Stimulated activated CD4-positive, alpha-beta T cell treated with anti-CD3 and anti-CD28 coated beads, Interleukin-1b, Interleukin-23, amount 100 ng/mL, for 1 hour (primary cell): ENCODE measurements at places on chromosomes 3 and 15.

GRCh38 chr15:49115062-49115461 lies 40.3 kb downstream of the COPS2 start:
- no peak for DNase-seq

GRCh38 chr3:156140001-156140595 lies 19.7 kb downstream of the KCNAB1 start:
- no peak for DNase-seq

DNA sequence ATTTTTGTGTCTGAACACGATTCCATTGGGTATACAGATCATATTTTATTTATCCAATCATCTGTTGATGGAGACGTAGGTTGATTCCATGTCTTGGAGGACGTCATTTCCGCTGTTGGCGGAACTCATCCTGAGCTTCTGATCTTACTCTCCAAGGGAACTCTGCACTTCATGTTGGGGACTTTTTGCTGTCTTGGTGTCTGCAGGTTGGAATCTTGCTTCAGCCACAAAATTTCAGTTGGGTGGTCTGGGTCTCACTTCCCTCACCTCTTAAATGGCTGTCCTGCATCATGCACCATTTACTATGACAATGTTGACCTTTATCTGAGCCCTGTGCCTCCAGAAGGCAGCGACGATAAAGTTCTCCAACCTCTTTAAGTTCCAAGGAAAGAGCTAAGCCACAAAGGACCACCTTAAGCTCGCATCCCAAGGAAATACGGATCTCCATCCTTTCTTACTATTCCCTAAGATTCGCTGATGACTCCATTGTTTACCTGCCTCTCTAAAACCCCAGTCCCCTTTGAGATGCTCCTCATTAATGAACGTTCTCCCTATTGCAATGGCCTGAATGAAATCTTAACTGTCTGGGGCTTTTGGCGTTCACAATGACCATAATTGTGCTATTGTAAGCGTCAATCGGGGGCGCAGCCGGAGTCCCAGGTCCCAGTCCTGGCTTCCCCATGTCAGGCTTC lies 23.1 kb upstream of the RNU6-1 start:
- DNase-seq: no peak

- no peak for DNase-seq
Observed at GRCh38 chr15:60555291-60555690, 76.3 kb upstream of the ICE2 start.

- DNase-seq: peak; percentile 7
Observed at GRCh38 chr3:146218880-146219866, 31.7 kb downstream of the PLSCR4 start.

DNA sequence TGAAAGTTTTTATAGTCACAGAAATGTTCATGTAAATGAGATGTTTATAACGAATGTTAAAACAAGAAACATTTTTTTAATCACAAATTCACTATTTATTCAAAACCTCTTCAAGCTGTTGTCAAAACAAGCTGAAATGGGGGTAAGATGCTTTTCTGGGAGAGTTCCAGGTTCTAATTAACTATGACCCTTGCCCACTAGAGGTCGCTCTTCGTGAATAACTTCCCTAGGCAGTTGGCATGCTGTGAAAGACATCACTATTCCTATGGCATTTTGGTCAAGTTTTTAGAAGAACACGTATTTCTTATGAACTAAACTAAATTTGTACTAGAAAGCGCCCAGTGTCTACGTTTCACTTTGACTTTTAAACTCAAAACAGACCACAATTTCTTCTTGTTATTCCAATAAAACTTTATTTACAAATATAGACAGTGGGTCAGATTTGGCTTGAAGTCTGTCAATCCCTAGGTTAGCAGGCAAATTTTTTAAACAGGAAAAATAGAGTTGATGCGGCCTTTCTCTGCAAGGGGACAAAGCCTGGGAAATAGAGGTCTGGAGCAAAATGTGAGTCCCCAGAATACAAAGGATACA lies 62.8 kb upstream of the CMTM8 start:
- peak; percentile 24 for DNase-seq

GRCh38 chr3:25349828-25350724 lies 78.0 kb upstream of the RARB start:
- no peak for DNase-seq

DNA sequence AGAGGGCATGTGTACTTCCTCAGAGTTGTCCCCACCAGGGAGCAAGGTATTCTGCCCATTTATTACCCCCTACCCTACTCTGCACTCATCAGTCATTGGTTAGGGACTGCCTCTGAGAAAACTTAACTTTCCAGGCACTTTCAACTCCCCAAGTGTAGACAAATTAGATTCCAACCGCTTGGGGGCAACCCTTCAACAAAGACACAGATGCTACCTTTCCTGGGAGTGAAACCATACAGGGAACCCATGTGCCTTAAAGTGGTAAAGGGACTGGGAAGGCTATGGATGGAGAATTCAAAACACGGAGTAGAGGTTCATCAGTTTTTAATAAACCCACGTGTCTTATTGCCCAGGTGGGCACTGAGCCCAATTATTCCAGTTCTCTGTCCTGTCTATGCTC lies 19.4 kb upstream of the UBE2E2 start:
- no peak for DNase-seq

DNA sequence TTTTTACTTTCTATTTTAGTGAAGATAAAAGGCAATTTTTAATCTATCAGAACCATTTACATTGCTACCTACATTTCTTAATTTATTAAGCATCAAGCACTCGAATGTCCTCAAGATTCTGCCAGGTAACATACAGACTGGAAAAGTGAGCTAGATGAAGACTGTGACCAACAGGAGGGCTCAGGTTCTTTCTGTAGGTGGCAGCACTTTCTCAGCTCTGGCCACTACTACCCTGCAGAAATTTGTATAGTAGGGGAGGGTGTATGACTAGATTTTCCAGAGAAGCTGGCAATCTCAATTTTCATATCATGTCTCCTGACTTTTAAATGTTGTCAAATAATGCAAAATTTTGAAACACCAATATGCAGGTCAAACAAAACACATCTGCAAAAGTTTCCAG lies 165.0 kb upstream of the SUCLG2 start:
- DNase-seq: no peak

DNA sequence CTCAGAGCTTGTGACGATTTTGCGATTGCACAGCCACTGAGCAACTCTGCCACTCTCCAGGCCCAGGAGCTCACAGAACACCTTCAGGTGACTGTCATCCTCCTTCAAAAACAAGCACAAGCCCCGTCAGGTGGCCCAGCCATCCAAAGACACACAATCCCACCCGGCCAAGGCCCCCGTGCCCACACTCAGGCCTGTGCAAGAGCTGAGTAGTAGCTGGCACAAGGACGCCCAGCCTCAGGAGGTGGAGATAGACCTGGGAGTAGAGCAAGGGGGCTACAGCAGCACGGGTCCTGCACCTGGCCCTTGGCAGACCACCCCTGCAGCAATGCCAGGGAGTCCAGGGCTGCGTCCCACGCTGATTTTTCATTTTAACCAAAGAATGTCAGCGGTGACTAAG lies 34.6 kb downstream of the MYO5C start:
- DNase-seq: no peak

GRCh38 chr3:125116311-125117080 lies 60.7 kb upstream of the HEG1 start:
- DNase-seq: no peak

- DNase-seq: no peak
Observed at GRCh38 chr3:63390710-63391230, 112.7 kb downstream of the SYNPR start.

DNA sequence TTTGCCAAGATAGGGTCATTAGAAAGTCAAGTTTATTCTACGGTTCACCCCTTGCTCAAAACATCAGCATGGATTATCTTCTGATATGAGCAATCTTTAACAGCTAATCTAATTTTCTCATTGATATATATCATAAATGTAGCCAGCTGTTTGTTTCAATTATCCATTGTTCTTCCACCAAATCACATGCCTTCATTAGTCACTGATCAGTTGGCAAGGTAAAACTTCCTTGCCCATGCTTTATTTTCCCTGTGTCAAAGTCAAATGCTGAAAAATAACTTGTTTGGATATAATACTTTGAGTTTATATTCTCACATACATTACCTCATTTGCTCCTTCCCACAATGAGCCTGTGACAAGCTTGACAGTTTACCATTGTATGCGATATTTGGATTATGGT lies 60.6 kb downstream of the DPH6 start:
- no peak for DNase-seq

- DNase-seq: no peak
Observed at GRCh38 chr3:193688834-193689714, 96.1 kb downstream of the OPA1 start.

DNA sequence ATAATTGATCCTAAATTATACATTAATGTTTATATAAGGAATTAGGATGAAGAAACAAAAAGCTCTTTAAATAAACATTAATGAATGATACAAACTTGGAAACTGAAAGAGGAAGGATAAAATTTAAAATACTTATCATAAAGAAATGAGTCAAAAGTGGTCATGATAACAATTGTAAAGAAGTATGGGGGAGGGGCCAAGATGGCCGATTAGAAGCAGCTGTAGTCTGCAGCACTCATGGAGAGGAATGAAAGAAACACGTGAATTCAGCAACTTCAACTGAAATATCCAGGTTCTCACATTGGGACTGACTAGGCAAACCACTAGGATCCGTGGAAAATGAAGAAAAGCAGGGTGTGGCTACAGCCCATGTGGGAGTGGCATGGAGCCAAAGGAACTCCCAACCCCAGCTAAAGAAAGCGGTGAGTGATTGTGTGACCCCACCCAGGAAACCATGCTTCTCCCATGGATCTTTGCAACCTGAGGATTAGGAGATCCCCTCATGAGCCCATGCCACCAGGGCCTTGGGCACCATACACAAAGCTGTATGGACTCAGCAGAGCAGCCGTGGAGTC lies 13.1 kb upstream of the CP start:
- DNase-seq: no peak

- no peak for DNase-seq
Observed at GRCh38 chr3:52073490-52073889, 17.1 kb upstream of the DUSP7 start.

GRCh38 chr3:175398676-175399075 lies 539.5 kb downstream of the NAALADL2 start:
- DNase-seq: no peak

- no peak for DNase-seq
Observed at GRCh38 chr3:197298945-197299854, 788 bp upstream of the DLG1 start.

GRCh38 chr3:74282202-74282601 lies 332.3 kb downstream of the CNTN3 start:
- no peak for DNase-seq

DNA sequence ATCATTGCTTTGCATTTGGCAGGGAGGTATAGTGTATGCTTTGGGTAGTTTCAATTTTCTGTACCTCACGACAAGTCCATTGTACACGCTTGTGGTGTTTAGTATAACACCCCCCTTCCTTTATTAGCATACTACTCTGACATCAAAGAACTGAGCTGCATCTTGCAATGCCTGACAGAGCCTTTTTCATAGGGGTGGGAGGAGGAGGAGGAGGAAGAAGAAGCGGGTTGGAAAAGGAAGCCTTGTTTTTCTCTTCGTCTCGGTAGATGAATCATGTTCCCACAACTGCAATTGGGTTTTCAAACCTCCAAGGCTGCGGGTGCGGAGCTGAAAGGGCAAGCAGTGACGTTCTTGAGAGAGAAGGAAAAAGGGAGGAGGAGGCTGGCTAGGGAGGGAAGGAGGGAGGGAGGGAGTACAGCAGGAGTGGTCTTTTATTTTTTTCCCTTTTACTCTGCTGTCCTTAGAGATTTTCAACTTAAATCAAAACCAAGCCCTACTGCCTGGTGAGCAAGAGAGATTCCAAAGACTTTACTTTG lies 175.7 kb downstream of the KLHL25 start:
- DNase-seq: peak; percentile 14

DNA sequence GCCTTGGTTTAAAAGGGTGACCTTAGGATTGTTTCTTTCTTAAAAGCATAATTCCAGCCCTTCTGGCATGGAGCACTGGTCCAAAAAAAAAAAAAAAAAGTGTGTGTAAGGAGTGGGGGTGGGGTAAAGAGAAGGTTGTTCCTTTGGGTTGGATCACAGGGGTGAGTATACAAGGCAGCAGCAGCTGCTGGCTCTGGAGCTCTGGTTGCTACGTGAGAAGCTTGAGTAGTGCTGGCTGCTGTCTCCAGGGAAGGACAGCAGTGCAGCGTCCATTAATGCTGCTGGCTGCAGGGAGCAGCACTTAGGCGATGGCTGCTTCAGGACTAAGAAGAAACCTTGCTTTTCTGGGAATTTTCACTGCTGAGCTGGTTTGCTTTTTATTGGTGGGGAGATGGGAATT lies 2.3 kb downstream of the SETD5 start:
- DNase-seq: no peak

DNA sequence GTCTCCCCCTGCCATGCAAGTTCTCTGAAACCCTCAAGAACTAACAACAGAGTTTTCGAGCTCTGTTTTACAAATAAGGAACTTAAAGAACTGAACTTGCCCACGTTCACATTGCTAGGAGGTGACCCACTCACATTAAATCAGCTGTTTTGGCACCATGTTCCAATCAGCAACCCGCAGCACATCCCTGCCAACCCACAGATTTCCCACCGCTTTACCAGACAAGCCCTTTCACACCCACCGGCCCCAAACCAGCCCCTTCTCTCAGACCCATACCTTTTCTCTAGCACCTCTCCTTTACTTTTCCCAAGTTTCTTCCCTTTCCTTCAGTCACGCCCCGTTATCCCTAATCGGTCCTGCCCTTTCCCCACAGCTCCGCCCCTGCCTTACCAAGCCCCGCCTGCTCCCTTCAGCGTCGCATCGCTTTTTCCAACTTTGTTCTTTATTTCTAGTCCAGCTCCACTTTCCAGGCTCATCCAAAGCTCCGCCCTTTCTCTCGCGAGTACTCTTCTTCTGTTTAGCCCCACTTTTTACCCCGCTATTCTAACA lies 804 bp upstream of the BRPF1 start:
- DNase-seq: no peak

DNA sequence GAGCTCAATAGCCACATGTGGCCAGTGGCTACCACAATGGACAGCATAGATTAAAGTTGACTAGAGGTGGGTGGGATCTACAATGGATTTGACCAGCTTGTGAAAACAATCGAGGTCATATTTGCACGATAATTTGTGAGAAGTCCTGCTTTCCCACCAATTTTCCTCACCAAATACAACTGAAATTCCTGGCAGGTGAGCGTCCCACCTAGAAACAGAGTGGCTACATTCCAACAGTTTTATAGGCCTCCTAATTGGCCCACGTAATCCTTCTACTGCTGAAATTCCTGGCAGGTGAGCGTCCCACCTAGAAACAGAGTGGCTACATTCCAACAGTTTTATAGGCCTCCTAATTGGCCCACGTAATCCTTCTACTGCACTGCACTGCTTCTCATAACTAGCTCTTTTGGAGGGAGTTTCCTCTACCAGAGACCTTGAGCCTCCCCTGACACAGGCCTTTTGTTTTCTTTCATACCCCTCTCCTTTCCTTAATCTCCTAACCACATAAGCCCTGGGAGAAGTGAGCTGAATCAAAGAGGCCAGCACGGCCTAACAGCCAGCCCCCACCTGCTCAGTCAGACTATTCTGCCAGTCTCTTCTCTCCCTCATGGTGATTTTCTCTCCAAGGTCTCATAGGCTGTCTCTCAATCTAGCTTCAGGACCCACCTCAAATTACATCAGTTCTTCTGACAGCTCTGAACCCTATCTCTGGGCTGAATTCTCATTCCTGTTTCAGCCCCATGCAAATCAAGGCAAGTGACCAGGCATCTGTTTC lies 80.2 kb downstream of the BFSP2 start:
- no peak for DNase-seq

- DNase-seq: no peak
Observed at GRCh38 chr3:122394173-122394572, 10.2 kb downstream of the FAM162A start.
